B cell (primary cell): ENCODE measurements at places on chromosomes 1 and 21. TPM values are rescaled to one million over a fixed set of nuclear protein-coding genes. Genes with fewer than 3 reads are reported as not detected.

DNA sequence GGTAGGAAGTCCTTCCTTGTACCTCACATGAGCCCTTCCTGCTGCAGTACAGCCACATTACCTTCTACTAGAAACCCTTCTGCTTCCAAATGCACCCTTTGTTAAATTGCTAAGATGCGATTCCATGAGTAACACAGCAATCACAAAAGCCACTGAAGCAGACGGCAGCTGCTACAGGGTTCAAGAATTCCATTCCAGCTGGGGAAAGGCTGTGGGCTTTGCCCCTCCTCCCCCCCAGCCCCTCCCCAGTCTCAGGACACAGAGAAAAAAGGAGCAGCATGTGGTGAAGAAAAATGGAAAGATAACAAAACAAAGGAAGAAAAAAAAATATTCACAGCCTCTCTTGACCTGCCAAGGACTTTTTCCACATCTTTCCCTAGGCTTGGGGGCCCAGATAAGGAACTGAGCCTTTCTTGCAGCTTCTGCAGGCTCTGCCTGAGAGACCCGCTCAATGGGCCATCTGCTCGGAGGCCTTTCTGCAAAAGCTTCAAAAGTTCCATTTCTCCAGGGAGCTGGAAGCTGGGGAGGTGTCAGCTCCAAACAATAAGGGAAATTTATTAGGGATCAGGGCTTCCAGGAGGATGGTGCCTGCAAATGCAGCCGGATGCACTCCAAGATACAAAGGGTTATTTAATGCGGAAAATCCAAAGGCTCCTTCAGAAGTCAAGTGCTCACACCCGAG is 72.1 kb downstream of the SYT2 start:
- no peak for DNase-seq

- no peak for DNase-seq
Measured at GRCh38 chr1:53987880-53988279, 30.1 kb downstream of the LDLRAD1 start.

GRCh38 chr1:211551638-211552460 is 27.1 kb downstream of the SLC30A1 start:
- no peak for DNase-seq

GRCh38 chr1:173426057-173426456 is 51.1 kb upstream of the PRDX6 start:
- no peak for DNase-seq

DNA sequence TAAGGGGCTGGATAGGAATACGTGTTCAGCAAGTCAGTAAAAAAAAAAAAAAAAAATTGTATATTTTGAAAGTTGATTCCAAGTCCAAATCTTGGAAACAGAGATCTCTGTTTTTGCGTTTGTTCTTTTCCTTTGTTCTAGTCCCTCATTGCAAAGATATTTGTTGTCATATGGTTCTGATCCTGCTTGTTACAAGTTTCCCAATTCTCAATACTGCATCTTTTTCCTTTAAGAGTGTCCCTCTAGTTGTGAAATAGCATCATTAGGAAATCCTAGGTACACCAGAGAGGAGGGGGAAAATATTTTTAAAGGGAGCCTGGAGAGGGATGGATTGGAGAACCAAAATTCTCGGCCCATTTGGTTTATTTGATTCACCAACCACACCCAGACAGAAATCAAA is 152.2 kb upstream of the C1orf105 start:
- DNase-seq: no peak

GRCh38 chr1:41341772-41342562 is 19.3 kb upstream of the FOXO6 start:
- DNase-seq: no peak

DNA sequence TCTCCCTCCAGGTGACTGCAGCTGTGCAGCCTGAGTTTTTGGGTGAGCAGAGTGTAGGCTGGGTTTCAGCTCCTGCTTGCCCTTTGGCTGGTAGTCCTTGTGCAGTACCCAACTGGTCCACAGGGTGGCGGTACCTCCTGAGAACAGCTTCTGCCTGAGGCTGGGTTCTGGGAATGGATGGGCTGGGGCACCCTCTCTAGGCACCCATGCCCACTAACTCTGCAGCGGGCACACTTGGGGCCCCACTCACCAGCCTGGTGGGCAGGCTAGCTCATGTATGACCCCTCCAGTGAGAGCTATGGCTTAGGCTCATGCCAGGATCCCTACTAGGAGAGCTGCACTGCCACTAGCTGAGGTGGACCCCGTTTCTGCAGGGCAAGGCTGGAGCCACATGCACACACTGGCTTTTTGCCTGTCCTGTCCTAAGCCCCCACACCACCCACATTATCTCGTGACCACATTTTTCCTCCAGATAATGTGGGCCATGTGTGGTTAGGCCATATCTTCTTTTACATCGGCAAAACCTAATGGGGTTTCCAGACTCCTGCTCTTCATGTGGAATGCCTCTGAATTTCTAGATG is 15.5 kb upstream of the GSTM4 start:
- DNase-seq: peak; percentile 87

DNA sequence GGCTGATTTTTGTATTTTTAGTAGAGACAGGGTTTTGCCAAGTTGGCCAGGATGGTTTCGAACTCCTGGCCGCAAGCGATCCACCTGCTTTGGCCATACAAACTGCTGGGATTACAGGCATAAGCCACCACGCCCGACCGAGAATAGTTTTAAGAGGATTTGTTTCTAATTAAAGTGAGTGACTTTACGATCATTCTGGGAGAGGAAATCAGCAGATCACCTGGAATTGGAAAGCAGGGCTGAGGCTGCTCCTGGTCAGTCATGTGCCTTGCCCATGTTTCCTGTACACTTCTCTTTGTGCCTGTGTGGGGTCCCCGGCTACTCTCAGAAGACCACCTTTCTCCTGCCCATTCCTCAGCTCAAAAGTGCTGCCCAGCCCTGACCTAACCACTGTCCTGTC is 33.9 kb downstream of the ZBTB8B start:
- DNase-seq: no peak

DNA sequence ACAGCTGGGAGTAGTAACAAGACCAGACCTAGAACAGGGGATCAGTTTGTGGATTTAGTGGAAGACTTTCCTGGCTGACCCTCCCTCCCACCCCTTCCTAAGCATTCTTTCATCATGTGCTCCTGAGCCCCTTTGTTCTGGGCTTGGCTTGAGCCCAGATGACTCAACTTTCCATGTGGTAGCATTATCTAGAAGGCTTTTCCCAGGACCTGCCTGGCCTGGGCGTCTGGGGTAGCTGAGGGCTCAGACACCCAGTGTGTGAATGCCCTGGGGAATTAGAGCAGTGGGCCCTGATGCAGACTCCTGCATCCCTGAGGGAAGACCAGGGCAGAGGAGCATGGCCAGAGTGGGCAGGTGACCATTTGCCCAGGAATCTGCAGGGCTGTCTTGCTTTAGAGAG is 44.1 kb upstream of the TSPAN2 start:
- no peak for DNase-seq

DNA sequence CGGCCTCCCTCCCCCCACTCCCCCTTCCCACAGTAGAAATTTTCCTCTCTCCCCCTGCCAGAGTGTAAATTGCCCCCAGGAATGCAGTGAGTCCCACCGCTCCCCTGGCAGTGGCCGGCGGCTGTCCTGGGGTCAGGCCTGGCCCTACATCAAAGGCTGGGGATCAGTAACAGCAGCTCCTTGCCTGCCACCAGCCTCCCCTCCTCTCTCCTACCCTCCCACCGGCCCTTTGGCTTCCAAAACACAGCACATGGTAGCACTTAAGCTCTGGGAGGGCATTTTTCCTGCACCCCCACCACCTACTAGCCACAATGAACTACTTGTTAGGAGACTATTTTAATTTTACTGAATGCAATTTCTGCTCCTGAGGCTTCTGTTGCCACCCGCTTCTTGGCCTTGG is 9.0 kb upstream of the COL8A2 start:
- no peak for DNase-seq

GRCh38 chr1:168535536-168535935 is 8.3 kb downstream of the XCL2 start:
- peak; percentile 5 for DNase-seq

GRCh38 chr1:3821004-3821403 is 24.7 kb upstream of the LRRC47 start:
- no peak for DNase-seq

DNA sequence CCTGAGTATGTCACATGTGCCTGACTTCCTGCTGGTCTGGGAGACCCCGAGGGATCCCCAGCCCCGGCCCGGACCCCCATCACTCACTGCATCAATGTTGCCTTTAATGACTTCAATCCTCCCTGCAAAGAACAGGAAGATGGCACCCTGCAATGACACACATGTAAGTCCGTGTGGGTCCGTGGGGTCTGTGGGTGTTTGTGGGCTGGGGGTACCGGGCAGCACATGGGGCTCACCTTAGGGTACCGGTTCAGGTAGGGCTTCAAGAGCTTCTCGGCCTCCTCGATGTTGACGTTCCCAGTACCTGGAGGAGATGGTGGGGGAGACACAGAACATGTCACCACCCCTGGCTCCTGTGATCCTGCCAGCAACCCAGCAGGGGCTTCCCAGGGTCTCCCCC is 28.1 kb downstream of the TTC39A start:
- no peak for DNase-seq

GRCh38 chr1:50047916-50048694 is 24.4 kb upstream of the AGBL4 start:
- no peak for DNase-seq

DNA sequence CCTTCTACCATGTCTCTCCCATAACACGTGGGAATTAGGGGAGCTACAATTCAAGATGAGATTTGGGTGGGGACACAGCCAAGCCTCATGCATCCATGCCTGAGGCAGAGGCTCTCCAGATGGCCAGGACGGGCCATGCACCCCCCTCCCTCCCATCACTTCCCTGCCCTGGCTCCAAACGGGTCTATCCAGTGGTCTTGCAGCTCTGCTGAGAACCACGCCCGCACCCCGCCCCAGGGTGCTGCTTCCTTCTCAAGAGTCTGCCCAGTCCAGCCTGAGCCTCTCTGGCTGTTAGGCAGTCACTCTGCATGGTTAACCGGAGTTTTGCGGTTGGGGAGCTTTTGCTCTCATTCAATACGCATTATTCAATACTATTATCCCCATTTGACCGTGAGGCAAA is 131.5 kb upstream of the TMEM51 start:
- no peak for DNase-seq

DNA sequence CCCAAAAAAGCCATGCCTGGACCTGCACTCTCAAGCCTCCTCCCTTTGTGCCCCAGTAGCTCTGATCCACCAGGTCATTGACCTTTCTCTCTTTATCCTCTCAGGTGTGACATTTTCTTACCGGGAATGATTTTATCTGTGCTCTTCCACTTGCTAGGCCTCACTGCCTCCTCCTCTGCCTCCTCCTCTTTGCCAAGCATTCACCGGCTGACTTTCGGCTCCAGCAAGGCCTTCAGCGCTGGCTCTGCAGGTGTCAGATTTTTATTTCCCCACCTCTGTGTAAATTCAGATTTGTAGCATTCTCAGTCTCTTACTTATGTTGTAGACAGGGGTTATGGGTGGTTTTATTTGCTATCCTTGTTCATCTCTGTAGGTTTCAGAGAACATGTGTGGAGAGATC is 91.5 kb downstream of the ST6GALNAC5 start:
- DNase-seq: no peak

DNA sequence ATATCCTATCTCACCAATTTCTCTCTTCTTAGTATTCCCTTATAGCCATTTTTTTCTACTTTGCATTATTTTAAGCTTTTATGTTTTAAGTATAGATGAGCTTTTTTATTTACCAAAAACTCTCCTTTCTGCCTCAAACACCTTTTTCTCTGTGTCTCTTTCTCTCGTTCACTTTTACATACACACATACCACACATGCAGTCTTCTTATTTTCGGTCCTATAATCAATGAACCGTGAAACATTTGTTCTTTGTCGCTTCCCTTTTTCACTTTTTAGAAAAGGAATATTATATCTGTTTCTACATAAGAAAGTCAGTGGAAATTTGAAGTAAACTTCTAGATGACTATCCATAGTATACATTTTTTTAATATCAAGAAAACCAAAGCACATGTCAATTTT is 183.2 kb downstream of the MRPL39 start:
- peak; percentile 68 for DNase-seq

DNA sequence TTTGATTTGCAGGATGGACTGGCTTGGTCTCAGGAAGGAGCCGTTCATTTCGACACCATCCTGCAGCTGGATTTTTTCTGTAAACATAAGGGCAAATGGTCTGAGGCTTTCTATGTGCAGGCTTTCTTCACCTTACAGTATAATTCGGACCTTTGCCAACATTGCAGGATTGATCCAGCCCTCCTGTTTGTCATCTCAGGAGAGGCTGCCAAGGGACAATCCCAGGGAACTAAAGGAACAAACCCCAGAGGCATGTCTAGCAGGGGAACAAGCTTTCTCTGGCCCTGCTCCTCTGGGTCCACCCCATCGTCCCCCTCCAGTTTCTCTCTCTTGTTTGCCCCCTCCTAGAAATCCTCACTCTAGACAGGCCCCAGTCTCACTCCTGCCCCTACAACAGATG is 24.8 kb upstream of the GBP6 start:
- no peak for DNase-seq

DNA sequence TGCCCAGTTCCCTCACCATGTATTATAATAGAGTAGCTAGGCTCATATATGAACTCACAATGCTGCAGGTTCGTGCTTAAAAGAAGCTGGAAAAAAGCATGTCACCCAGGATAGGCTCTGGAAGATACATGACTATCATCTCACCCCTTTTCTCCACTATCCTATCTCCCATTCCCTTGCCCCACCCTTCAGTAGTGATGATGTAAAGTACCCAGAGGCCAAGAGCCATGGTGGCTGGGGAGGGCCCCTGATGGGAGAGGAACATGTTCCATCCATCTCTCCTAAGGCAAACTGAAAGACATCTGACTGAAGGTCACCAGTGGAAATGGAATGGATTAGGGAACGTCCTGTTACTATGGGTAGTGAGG is 20.3 kb upstream of the RBBP5 start:
- no peak for DNase-seq

- DNase-seq: no peak
Measured at GRCh38 chr1:43521756-43522155, 8.9 kb upstream of the PTPRF start.

DNA sequence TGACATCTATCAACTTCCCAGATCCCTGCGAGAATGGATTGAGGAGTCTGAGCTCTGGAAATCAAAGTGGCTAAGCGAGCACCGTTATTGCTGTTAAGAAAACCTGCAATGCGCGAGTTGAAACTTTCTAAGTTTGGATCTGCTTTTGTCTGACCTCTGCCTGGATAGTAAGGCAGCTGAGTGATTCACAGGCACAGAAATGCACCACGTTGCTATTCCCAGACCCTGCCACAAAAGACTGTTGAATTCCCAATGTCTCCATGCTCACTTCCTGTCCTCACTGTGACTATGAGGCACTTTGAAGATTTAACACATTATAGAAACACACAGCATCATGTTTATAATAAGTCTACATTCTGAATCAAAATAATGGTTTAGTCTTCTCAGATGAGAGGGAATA is 27.1 kb upstream of the CNIH3 start:
- DNase-seq: no peak

- no peak for DNase-seq
Measured at GRCh38 chr21:39055167-39055767, 128.0 kb downstream of the PSMG1 start.

- DNase-seq: no peak
Measured at GRCh38 chr1:177274687-177275211, 104.0 kb downstream of the BRINP2 start.

- DNase-seq: no peak
Measured at GRCh38 chr1:205391386-205391785, 30.5 kb downstream of the LEMD1 start.

Gene KIF14
- 0.05 and 0.15 TPM in 2 replicates for total RNA-seq

Gene VWA5B1
- total RNA-seq: not detected in 2 replicates

Gene CD84
- total RNA-seq: 58.5 and 63.9 TPM in 2 replicates

Gene TNFRSF1B
- 86.6 and 99.4 TPM in 2 replicates for total RNA-seq

Gene DLGAP3
- 2.4 and 3.4 TPM in 2 replicates for total RNA-seq

Gene CITED4
- total RNA-seq: 3.1 and 3.2 TPM in 2 replicates

Gene OR10J1
- total RNA-seq: not detected in 2 replicates

Gene SFN
- total RNA-seq: 0.34 and 0.46 TPM in 2 replicates

Gene ADAM30
- not detected in 2 replicates for total RNA-seq

Gene AUNIP
- total RNA-seq: 0.27 TPM in 1 of 2 replicates, not detected in the other

Gene LCK
- total RNA-seq: 20.1 and 22.3 TPM in 2 replicates
